ENCODE measurements at places on chromosomes 4 and X.

DNA sequence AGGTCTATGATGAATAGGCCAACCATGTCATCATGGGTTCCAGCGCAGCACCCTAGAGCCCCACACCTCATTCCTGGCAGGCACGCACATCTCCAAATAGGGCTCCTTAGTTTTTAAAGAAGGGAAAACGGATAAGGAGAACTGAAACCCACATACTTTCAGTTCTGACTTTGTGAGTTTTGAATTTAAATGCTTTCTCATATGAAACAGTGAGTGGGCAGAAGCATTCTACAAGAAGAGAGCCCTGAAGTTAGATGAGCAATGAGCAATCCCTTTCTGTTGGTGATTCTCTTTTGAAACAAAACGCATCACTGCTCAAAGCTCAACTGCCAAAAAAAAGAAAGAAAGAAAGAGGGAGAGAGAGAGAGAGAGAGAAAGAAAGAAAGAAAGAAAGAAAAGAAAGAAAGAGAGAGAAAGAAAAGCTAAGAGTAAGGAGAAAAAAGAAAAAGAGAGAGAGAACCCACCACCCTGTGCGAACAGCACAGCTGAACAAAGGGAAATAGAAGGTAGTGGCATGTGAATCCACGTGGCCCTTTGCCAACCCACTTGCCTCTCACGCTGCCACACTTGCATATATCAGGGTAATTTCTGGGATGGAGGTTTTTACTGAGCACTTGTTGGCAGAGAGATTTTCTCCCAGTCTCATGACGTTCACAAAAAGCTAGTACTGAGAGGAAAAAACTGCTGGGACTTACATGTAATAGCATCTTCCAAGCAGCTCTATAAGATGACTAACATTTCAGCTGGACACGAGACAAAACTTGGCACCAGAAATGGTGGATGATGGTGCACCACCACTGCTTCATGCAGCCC, 31.0 kb downstream of the TMSB4X start:
- H3K27ac ChIP-seq: peak overlapping the region; percentile 89
- H3K4me3 ChIP-seq: peak overlapping the region; percentile 68
- H3K4me1 ChIP-seq: peaks cover 26% of the 10 kb centered on the region
- no peaks in the 10 kb centered on the region for H3K36me3 ChIP-seq
- no peaks in the 10 kb centered on the region for H3K27me3 ChIP-seq

GRCh38 chrX:55451626-55451989, 319 bp upstream of the MAGEH1 start:
- peaks cover 4% of the 10 kb centered on the region for H3K36me3 ChIP-seq
- no peak for DNase-seq
- no peaks in the 10 kb centered on the region for H3K27me3 ChIP-seq

GRCh38 chr4:169869490-169869889, 111.7 kb upstream of the HPF1 start:
- no peak overlapping the region for H3K4me3 ChIP-seq
- DNase-seq: no peak
- no peaks in the 10 kb centered on the region for H3K4me1 ChIP-seq
- no peaks in the 10 kb centered on the region for H3K36me3 ChIP-seq
- H3K27me3 ChIP-seq: peaks cover 12% of the 10 kb centered on the region
- H3K27ac ChIP-seq: no peak overlapping the region

DNA sequence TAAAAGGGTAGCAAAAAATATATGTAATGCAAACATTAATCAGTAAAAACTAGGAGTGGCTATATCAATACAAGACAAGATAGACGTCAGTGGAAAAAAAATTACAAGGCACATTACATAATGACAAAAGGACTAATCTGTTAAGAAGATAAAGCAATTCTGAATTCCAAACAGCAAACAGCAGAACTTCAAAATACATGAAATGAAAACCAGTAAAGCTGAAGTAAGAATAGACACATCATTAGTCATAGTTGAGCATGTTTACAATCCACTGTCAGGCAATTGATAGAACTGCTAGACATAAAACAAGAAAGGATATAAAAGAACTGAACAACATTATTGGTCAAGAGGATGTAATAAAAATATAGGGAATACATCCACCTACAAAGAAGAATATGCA, 12.2 kb downstream of the SULT1B1 start:
- no peaks in the 10 kb centered on the region for H3K36me3 ChIP-seq
- H3K4me3 ChIP-seq: no peak overlapping the region
- DNase-seq: no peak
- H3K4me1 ChIP-seq: no peaks in the 10 kb centered on the region

GRCh38 chr4:185779517-185779916, 32.5 kb downstream of the SORBS2 start:
- H3K36me3 ChIP-seq: peaks cover 3% of the 10 kb centered on the region
- no peak for DNase-seq
- no peak overlapping the region for H3K4me3 ChIP-seq
- H3K27me3 ChIP-seq: peaks cover 19% of the 10 kb centered on the region
- no peak overlapping the region for H3K27ac ChIP-seq
- H3K4me1 ChIP-seq: no peaks in the 10 kb centered on the region

DNA sequence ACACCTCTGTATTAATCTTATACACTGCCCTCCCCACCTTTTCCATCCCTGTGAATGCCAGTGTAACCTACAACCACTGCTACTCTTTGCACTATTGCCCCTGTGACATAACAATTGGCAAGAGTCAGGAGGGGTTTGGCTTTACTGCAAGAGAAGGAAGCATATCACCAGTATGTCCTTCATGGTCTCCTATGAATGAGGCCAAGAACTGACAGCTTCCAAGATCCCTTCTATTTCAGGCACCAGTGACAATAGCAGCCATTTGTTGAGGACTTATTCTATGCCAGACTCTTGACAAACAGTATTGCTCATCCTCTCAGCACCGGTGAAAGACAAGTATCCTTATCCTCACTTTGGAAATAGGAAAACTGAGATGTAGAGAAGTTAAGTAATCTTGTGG, 363.9 kb downstream of the MID1IP1 start:
- peaks cover 31% of the 10 kb centered on the region for H3K27me3 ChIP-seq
- no peak for DNase-seq

GRCh38 chrX:100424012-100424411, 13.9 kb upstream of the PCDH19 start:
- H3K4me1 ChIP-seq: no peaks in the 10 kb centered on the region
- H3K27me3 ChIP-seq: no peaks in the 10 kb centered on the region
- H3K27ac ChIP-seq: no peak overlapping the region
- no peaks in the 10 kb centered on the region for H3K36me3 ChIP-seq
